ENCODE measurements at places on chromosomes 2 and 18.
A peak's percentile ranks its signal among the peaks of the same experiment; 100 is the strongest.

- DNase-seq, result no peak
Observed at GRCh38 chr18:76991021-76991688, 141.4 kb downstream of the MBP start.

DNA sequence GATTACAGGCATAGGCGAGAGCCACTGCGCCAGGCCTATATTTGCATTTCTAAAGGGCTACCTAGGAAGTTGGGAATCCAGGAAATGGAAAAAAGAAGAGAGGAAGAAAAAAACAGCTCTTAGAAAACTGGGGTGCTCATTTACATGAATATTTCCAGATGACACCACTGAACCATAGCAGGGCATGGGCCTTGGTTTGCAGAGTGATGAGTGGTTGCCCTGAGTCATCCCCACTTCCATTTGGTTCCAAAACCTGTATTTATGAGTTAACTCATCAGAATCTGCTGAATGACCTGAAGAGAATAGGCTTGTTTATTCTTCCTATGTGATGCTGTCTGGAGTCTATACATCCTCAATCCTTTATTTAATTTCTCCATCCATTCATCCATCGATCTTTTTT lies 36.2 kb downstream of the EHD3 start:
- DNase-seq, result no peak

DNA sequence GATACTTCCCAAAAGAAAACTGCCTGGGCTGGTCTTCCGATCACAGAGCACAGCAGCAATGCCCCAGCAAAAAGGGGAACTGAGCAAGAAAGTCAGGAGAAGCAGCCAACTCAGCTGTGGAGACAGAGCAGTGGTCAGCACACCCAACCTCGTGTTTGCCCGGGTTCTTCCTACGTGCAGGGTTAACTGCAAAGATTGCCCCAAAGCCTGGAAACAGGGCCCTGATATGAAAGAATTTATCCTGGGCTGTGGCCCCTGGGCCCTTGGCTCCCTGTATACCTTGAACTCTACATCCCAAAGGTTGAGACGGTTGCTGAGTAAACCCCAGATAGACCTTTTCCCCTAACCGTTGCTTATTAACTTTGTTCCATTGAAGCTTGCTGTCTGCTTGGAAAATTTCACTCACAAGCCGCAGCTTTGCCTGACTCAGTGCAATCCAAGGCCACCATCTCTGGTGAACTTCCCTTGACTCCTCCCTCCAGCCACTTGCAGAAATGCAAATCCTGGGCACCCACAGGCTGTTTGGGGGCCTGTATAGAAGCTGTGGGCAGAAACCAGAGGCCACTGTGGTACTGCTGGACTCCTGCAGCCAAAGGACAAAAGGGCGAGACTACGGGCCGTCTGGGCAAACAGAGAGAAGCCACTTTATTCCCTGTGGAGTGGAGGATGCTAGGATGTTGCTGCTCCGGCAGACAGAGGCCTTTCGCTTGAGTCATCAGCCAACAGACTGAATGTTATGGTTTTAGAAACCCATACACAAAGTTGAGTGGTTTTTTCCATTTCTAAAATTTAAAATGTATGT lies 18.2 kb downstream of the NRP2 start:
- DNase-seq, result no peak

- DNase-seq, result no peak
Observed at GRCh38 chr2:25341011-25341727, 556 bp downstream of the DNMT3A start.

- no peak for DNase-seq
Observed at GRCh38 chr2:98160554-98160953, 73.6 kb downstream of the VWA3B start.

DNA sequence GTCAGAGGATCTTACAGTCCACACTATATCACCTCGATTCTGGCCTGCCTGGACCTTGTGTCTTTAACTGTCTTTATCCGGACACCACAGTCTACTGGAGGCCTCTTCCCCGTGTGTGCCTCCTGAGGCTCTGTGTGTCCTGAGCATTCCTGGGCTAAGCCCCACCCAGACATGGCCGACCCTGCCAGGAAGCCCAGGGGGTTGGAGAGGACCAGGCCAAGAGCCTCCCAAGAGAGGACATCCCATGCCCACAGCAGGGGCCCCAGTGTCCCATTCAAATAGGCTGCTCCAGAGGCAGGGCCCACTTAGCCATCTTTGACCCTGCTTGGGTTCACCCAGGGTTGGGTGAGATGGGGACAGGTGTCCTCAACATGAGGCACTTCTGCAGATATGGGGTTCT lies 84.7 kb upstream of the OTOS start:
- DNase-seq, result no peak

DNA sequence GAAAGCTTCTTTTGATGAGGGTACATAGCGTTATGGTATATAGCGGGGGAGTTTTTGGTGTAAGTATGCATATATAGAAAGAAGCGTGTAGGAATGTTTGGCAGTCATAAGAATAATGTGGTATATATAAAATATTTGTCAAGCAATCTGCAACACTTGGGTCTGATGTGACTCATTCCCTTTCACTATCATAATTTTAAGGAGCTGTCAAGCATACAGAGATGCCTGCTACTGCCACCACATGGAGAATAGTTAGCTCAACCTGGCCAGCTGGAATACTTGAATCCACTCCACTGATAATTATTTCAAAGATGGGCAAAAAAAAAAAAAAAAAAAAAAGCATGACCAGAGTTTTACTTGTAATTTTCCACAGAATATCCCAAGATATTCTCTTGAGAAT lies 559.8 kb upstream of the REG3G start:
- DNase-seq, result no peak

- no peak for DNase-seq
Observed at GRCh38 chr18:22363867-22364463, 53.8 kb downstream of the CTAGE1 start.

GRCh38 chr18:51568151-51568550 lies 370.7 kb upstream of the MEX3C start:
- DNase-seq, result no peak

DNA sequence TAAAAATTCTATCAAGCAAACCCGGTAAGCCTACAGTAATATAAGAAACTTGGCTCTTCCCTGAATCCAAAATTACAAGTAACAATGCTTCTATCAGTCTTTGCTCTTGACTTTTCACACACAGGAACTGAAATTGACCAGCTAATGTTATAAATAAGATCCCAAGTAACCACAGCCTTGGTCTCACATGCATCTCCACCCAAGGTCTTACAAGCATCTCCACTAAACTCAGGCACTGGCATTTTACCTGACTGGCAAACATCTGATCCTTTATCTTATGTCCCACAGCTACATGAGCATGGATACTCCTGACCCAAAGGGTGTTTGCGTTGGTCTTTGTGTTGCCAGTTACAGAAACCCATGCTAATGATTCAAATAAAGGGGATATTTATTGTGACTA lies 302.3 kb upstream of the EPHA4 start:
- no peak for DNase-seq

DNA sequence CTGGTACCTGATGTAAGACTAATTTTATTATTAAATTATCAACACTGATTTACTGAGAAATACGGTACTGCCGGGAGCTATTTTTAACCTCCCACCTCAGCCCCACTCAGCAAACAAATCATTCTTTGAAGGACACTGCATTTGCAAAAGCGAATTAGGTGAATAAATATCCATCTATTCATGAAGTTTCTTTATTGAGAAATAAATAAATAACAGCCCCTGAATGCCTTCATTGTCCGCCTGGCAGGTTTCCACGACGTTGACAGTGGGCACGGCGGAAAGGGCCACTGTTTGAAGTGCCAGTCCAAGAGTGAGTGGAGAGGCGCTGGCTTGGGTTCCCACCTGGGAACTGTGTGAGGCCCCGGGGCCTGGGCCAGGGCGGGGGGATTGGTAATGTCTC lies 15.7 kb downstream of the C1QL2 start:
- peak; percentile 29 for DNase-seq

- no peak for DNase-seq
Observed at GRCh38 chr2:232655392-232655791, 22.0 kb downstream of the EFHD1 start.

GRCh38 chr2:60958800-60959199 lies 58.7 kb upstream of the PEX13 start:
- DNase-seq, result no peak

GRCh38 chr18:31828613-31829012 lies 67.9 kb upstream of the SLC25A52 start:
- no peak for DNase-seq

DNA sequence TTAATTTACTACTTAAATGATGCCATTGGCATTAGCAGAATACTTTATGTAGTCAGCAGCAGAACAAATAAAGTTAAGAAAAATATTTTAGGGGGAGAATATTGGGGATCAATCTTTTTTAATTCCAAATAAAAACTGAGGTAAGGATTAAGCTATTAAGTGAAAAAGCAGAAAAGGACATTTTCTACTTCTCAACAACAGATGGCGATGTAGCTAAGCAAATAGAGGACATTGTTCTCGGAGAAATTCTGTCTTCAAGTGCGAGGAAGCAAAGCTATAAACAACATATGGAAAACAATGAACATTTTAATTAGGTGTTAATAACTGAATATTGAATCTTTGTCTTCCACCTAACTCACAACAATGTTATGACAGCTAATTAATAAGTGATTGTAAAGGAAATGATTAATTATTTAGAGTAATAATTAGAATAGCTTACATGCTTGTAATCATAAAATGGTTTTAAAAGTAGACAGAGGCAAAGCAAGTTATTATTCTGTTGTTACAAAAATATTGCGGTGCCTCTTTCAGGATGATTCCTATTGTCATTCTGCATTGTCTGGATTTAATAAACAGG lies 32.9 kb upstream of the CCDC93 start:
- no peak for DNase-seq

DNA sequence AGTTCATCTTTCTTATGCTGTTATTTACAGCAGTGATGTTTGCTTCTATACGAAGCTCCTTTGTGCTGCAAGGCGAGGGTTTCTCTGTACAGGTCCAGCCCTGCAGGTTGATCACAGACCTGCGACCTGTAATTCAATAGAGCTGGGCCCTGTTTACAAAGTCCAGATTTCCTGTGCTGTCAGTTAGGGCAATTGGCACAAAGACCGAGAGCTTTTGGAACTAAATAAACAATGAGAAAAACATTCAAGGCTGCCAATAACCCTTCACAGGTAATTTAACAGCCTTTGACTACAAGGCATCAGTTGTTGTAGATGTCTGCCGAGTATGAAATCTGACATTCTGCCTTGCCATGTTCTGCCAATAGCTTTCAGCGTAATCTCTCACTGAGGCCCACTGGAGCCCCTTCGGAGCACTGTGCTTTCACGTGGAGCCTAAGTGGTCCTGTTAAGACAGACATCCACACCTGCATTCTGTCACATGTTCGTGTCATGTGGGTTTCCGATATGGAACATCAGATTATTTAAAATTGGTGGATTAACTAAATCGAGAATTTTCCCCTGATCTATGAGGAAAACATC lies 232.5 kb downstream of the PTGR3 start:
- peak; percentile 40 for DNase-seq

DNA sequence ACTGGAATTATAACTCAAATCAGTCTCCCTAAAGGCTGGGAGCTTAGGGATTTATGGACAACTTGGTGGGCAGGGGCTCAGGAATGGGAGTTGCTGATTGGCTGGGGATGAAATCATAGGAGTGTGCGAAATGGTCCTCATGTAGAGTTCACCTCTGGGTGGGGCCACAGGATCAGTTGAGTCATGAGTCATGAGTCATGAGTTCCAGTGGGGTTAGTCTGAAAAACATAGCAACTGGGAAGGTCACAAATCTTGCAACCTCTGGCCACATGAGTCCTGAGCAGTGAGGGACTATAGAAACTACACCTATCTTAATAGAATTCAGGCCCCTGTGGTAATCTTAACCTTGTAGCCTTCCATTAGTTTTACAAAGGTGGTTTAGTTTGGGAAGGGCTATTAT lies 383.3 kb downstream of the RBM43 start:
- no peak for DNase-seq

GRCh38 chr2:173571021-173571821 lies 216.5 kb downstream of the CDCA7 start:
- peak; percentile 83 for DNase-seq

GRCh38 chr18:27595113-27595838 lies 410.2 kb upstream of the CHST9 start:
- no peak for DNase-seq

GRCh38 chr18:13218368-13218991 lies at the start of gene LDLRAD4:
LDLRAD4 (plus strand) TSS chr18:13218760.
- DNase-seq, result no peak

GRCh38 chr2:145012214-145012670 lies 492.3 kb upstream of the ZEB2 start:
- DNase-seq, result no peak

- DNase-seq, result no peak
Observed at GRCh38 chr18:63953811-63954210, 4.7 kb downstream of the HMSD start.

DNA sequence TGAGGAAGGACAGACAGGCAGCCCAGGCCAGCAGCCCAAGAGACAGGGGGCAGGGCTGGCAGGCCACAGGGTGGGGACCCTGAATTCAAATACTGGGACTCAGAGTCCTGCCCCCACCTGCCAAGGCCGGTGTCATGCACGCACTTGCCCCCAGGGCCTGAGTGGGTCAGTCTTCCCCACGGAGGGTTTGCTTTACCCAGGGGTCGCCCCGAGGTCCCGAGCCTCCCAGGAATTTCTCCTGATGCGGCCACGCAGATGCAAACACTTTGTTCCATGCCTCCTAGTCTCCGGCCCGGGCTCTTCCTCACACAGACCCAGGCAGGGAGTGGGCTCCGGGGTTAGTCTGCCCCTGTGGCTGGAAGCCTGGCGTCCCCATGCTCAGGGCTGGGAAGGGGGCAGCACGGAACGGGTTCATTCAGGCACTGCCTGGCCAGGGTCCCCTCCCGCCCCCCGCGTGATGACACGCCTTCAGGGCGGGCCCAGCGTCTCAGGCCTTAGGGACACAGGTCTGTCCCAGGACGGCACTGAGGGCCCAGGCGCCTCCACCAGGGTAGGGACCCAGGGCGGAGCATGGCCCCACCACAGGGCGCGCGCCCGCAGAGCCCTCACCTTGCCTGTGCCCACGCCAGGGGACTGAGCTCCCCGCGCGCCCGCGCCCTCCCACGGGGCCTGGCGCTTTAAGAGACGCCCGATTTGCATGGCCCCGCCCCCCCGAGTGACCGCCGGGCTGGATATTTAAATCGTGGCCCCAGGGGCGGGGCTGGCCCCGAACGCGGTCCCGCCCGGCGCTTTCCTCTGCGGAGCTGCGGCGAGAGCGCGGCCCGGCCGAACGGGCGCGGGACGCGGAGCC lies at the start of gene SNED1:
SNED1 (plus strand) TSS at position 763 of the 850 bp plus-strand sequence. CDS start 220 bp downstream, outside the sequence.
- no peak for DNase-seq

DNA sequence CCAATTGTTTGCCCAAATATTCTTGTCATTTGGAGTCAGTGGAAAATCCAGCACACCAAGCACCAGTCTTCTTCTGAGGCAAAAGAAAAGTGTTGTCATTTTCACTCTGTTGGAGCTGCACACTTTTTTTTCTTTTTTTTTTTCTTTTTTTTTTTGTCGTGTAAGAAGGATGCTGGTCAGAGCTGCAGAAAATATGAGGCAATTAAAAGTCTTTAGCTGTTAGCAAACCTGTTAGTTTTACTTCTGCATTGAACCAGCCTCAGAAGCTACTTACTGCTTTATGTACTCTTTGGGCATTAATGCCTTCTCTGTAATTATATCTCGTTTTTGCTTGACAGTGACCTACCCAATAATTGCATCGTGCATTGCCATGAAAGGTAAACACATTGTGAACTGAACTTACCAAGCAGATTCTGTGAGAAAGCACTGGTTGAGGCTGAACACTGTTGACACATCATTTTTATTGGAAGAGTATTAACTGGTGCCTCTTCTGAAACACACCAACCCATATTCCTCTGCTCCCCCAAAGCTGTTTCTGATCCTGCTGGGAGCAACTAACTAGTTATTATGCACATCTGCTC lies 165.4 kb downstream of the CAPN13 start:
- peak; percentile 24 for DNase-seq
